AG10803 (cell line): ENCODE measurements at places on chromosomes 7 and 10.

DNA sequence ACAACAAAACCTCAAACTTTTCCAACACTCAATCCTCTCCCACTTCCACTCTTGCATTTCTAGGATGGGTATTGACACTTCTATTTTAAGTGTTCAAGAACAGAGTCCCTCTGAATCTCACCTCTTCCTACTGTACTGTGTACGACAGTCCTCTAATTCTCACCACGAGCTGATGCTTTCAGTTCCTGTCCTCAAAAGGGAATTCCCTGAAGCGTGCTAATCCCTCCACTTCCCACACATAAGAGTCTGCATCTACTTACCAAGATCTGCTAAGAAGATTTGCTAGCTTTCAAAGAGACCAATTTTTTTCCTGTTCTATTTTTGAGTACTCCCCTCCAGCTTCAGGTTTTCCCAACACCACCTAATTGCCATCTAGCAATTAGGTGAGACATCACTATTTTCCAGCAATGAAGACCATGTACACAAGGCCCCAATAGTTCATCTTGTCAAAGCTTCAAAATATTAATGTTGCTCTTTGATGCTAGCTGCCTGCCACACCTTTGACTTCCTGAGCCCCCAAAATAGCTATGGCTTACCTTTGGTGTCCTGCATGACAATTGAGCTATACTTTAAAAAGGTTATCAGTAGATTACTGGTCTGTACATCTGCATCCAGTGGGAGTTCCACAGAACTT is 54.4 kb downstream of the ARMH3 start:
- no peak for DNase-seq

DNA sequence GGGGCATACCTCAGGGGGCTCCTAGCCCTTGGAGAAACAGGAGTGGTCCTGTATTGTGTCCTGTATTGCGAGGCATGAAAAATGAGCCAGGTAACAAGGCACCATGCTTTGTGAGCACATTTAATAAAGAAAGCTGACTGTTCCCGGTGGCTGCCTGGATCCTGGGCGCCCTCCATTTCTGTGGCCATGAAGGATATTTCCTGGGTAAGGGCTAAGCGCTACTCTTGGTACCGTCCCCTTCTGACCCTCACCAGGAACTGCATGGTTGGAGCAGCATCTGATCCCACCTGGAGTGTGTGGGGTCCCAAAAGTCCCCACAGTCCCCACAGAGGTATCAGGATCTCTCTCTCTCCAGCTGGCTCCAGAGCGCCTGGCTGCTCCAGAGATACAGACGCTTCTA is 139.5 kb downstream of the MAPK8 start:
- no peak for DNase-seq

- no peak for DNase-seq
These were observed 33.5 kb downstream of the FGFBP3 start for GRCh38 chr10:91875779-91876178.

DNA sequence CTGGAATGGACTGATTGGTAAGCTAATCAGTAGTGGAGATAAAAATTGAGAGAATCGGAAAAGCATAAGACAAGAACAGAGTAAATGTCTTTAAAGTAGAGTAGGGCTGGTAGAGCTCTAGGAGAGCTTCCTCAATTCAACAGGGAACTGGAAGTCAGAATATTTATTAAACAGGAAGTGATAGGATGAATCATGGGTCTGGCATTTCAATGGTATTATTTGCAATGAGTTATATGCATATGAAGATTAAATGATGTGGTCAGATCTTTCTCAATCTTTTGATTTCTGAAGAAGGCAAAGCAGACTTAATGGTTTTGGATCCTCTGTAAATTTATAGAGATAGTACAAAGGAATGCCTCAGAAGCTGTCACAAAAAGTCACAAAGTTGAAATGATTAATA is 349.0 kb downstream of the HPSE2 start:
- no peak for DNase-seq

DNA sequence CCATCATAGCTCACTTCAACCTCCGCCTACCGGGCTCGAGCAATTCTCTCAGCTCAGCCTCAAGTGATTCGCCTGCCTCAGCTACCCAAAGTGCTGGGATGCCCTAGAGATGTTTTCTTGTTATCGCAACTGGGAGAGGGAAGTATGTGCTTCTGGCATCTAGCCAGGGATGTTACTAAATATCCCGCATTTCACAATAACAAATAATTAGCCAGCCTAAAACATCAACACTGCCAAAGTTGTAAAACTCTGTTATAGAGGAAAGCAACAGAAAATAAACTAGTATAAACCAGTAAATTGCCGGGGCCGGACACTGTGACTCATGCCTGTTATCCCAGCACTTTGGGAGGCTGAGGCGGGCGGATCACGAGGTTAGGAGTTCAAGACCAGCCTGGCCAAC is 7.2 kb downstream of the INA start:
- peak; percentile 65 for DNase-seq

DNA sequence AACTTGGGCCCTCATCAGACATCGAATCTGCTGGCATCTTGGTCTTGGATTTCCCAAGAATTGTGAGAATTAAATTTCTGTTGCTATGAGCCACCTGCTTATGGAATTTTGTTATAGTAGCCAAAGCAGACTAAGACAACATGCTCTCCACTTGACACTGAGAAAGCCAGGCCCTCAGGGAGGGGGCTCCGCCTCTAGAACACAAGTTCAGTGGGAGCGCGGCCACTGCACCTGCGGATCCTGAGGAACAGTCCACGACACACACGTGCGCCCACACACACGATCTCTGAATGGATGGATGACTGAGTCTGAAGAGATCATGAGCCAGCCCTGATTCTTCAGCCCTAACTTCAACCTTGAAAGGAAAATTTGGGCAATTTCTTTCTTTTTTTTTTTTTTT is 73.7 kb downstream of the CTBP2 start:
- DNase-seq, result no peak

DNA sequence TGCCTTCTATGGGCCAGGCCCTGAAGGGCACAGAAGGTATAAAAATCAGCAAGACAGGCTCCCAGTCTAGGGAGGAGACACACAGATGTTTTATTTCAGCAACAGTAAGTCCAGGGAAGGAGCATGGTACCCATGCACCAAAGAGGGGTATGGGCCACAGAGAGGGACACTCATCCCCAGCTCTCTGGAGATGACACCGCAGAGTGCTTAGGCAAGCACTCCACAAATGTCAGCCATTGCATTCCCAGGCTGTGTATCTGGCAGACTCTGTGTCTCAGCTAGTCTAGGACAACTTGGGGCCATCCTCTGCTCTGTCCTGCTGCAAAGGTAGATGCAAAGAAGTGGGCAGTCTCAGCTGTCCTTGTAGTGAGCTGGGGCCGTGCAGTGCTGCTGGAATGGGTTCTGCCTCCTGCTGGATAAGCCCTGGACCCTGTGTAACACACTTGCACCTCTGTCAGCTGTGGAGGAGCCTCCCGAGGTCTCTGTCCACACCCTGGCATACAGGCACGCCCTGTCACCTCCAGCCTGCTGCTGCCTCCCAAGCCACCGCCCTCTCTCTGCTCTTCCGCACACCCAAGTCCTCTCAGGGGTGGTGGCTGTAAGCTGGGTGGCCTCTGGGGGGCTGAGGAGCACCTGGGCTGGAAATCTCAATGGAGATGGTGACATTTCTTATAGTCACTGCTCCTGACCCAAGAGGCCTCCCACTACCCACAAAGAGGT is 57.6 kb downstream of the VOPP1 start:
- DNase-seq, result no peak

- DNase-seq, result peak; percentile 93
These were observed 48.1 kb upstream of the TARP start for GRCh38 chr7:38321515-38321944.

GRCh38 chr7:2048531-2048930 is 184.2 kb downstream of the MAD1L1 start:
- DNase-seq, result no peak

DNA sequence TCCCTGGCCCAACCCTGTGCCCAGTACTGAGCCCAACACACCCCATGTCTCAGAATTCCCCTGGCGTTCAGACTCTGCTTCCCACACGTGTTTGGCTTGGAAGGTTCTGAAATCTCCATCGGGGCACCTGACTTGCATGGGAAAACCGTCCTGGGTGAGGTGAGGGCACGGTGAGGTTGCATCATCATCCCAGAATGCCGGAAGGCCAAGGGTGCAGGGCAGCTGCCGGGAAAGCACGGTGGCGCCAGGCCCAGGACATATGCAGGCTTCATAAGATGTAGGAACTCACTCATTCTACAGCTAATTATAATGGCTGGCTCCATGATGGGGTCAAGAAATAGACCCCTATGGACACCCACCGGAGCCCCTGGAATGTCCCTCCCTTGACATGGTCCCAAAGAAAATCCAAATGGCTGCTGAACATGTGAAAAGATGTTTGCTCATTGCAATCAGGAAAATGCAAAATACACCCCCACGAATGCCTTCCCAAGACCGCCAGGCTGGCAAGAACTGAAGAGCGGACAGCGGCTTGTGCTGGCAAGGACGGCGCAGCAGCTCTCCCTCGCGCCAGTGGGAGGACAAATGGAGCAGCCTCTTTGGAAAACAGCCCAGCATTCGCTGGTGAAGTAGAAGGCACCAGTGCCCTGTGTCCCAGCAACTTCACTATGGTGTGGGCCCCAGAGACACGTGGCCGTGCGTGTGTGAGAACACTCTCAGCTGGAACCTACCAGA is 2.3 kb downstream of the KNDC1 start:
- DNase-seq, result no peak

DNA sequence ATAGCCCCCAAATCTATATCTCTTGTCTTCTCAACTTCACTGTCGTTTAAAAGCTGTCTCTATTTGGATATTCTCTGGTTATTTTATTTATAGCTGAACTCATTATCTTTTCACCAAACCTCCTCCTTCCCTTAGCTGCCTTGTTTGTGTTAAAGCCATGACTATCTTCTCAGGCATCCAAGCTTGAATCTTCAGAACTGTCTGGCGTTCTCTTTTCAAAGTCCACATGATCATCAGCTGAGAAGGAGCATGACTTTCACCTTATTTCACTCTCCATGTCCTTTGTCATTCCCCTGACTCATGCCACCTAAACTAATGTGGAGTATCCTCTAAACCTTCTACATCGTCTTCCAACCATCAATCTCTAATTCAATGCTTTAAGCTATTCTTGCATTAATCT is 5.7 kb upstream of the GLCCI1 start:
- DNase-seq, result peak; percentile 55

- no peak for DNase-seq
These were observed 64.3 kb upstream of the CCDC6 start for GRCh38 chr10:59970396-59971368.

DNA sequence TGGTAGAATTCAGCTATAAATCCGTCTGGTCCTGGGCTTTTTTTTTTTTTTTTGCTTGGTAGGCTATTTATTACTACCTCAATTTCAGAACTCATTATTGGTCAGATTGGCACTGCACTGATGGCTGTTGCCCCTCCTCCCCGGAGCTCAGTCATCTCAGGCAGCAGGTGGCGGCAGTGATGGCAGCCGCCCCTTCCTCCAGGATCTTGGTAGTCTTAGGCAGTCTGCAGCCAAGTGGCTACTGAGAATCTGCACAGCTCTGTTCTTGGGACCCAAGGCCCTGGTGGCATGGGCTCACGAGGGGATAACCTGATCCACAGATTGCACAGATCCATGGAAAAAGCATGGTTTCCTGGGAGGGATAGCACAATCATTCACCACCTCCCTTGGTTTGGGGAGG is 77.9 kb downstream of the GPR85 start:
- DNase-seq, result no peak

GRCh38 chr7:50293509-50294179 is 10.9 kb upstream of the IKZF1 start:
- DNase-seq, result no peak

GRCh38 chr7:29105191-29105590 is 41.1 kb downstream of the CPVL start:
- no peak for DNase-seq

DNA sequence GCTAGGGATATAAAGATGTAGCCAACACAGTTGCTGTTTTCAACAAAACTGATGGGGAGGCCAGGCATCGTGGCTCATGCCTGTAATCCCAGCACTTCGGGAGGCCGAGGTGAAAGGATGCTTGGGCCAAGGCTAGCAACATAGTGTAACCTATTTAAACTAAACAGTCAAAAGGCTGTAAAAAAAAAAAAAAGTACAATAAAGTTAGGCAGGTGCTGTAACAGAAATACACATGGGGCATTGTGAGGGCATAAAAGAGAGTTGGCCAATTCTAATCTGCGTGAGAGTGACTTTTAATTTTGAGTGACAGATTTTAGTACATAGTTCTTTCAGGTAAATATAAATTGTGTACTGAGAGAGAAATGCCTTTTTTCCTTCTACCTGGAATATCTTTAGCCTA is 6.2 kb downstream of the XRCC2 start:
- DNase-seq, result no peak

- no peak for DNase-seq
These were observed 757.1 kb downstream of the GRID1 start for GRCh38 chr10:85609509-85609908.

DNA sequence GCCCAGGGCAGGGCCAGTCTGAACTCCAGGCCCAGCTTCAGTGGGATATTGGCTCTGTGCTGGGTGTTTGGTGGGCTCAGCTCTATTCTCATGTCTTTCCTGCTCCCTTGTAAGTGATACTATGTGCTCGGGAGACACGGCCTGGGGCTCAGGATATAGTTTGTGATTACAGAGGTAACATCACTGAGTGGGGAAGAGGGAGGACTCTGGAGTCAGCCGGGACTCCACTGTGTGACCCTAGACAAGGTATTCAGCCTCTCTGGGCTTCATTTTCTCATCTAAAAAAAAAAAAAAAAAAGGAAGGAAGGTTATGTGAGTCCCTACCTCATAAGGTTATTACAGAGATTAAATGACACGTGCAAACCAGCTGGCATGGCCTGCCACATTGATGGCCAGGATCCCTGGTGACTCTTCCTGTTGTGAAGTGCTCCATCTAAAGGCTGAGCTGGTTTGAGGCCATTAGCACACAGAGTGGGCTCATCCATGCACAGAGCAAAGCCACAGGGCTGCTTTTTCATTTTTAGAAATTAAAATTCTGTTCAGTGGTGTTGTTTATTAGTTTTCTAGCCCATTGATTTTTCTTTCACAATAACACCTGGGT is 15.7 kb downstream of the SLC13A4 start:
- DNase-seq, result peak; percentile 21

GRCh38 chr7:37249240-37249639 is 199.4 kb downstream of the ELMO1 start:
- DNase-seq, result no peak

DNA sequence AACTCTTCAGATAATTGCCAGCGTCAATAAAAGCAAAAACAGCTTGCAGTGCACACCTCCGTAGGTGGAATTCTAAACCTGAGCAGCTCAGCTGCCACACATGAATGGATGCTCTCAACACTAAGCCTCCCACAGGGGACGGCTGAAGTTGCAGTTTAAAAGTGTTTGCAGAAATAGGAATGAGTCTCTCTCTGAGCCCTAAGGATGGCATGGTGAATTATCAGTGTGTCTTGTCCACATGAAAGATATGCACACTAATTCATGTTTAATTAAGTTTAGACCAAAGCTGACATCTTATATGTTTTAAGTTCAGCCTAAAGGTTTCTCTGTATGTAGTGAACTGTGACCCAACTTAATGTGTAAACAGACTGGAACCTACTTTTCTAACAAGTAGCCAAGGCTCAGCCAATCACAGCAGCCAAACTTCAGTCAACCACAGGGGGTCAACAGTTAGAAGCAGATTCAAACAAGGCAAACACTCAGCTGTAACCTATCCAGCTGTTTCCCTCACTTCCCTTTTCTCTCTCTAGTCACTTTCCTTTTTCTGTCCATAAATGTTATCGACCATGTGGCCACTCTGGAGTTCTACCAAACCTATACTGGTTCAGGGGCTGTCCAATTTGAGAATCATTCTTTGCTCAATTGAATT is 38.1 kb downstream of the CTTNBP2 start:
- DNase-seq, result no peak
